ENCODE measurements at places on chromosomes 3 and 15.
A peak's percentile ranks its signal among the peaks of the same experiment; 100 is the strongest.

GRCh38 chr15:55279746-55280351, 9.8 kb downstream of the RAB27A start:
- H3K4me3 ChIP-seq, result peak overlapping the region; percentile 64
- H3K27me3 ChIP-seq, result no peaks in the 10 kb centered on the region
- H3K27ac ChIP-seq, result peak overlapping the region; percentile 89
- H3K36me3 ChIP-seq, result peaks cover 37% of the 10 kb centered on the region
- peaks cover 82% of the 10 kb centered on the region for H3K4me1 ChIP-seq
- DNase-seq, result peak; percentile 78

GRCh38 chr3:9452417-9452816, 55.0 kb downstream of the SETD5 start:
- peak overlapping the region; percentile 94 for H3K27ac ChIP-seq
- DNase-seq, result no peak
- H3K4me1 ChIP-seq, result peaks cover 40% of the 10 kb centered on the region
- H3K36me3 ChIP-seq, result peaks cover 51% of the 10 kb centered on the region

- H3K27me3 ChIP-seq, result no peaks in the 10 kb centered on the region
- no peaks in the 10 kb centered on the region for H3K36me3 ChIP-seq
- no peak overlapping the region for H3K27ac ChIP-seq
- no peak for DNase-seq
- no peaks in the 10 kb centered on the region for H3K4me1 ChIP-seq
Measured at GRCh38 chr15:46460431-46461094, 825.7 kb downstream of the SQOR start.

- H3K4me3 ChIP-seq, result no peak overlapping the region
- no peak overlapping the region for H3K27ac ChIP-seq
Measured at GRCh38 chr3:187336322-187336721, 31.9 kb upstream of the RTP4 start.

DNA sequence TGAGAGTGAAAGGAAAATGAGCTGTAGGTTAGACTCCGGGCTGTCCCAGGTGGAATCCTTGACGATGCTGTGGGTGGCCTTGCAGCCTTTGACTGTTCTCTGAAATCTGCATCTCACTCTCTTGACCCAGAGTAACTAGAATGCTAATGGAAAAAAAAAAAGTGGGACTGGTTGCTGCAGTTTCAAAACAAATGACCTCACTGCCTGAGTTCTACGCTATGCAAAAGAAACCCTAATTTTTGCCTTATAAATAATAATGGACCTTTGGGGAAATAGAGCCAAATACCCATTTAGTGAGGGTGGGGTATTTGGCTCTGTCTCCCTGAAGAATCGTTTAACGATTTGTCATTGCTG, 309.7 kb upstream of the C2CD4B start:
- H3K4me3 ChIP-seq, result no peak overlapping the region
- H3K27ac ChIP-seq, result no peak overlapping the region
- no peak for DNase-seq
- no peaks in the 10 kb centered on the region for H3K27me3 ChIP-seq

DNA sequence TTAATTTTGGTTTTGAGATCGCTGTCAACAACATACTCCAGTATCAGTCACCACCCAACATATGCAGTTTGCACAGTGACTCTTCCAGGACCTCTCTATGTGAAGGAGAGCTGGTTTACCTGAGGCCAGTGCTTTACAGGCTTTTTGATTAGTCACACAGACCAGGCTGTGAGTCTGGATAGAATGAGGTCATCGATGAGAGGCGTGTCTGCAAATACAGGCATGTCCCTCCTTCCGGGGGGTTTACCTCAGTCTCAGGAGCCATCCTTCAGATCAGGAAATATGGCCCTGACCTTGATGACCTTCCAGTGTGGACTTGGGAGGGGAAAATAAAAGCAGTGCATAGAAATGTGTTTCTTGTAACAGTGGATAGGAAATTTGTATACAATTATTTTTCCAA, 46.9 kb downstream of the KBTBD12 start:
- no peak overlapping the region for H3K27ac ChIP-seq
- H3K27me3 ChIP-seq, result peaks cover 36% of the 10 kb centered on the region
- H3K4me3 ChIP-seq, result no peak overlapping the region
- H3K4me1 ChIP-seq, result no peaks in the 10 kb centered on the region
- DNase-seq, result no peak
- no peaks in the 10 kb centered on the region for H3K36me3 ChIP-seq

DNA sequence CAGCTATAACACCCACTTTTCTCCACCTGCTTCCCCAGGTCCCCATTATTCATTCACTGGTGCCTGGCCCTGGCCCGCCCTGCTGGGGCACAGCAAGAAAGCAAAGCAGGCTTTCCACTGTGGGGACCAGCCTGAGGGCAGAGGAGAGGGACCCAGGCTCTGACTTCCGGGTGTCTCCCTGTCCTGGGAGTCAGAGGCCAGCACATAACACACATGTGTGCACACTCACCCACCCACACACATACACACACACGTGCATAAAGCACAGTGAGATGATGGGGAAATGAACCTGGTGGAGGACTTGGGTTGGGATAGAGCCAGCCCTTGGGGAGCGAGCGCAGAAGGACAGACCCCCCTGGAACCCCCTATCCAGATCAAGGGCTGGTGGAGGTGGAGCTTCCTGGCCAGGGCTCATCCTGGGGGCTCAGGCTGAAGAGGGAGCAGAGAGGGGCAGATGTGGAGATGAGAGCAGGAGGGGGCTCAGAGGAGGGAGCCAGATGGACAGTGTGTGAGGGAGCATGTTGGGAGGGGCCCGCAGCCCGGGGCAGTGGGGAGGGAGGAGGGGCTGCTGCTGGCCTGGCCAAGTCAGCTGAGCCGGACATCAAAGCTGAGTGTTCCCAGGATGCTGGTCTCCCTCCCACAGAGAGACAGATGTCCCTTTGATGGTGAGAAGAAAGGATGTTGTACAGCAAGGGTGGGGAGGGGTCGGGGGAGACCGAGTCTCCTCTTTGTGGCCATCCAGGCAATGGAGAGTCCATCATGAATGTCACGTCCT, 78.2 kb downstream of the LINGO1 start:
- no peaks in the 10 kb centered on the region for H3K27me3 ChIP-seq
- no peak overlapping the region for H3K4me3 ChIP-seq
- H3K27ac ChIP-seq, result no peak overlapping the region
- no peaks in the 10 kb centered on the region for H3K4me1 ChIP-seq
- no peaks in the 10 kb centered on the region for H3K36me3 ChIP-seq
- DNase-seq, result no peak

GRCh38 chr3:57158813-57159738, 6.1 kb downstream of the IL17RD start:
- H3K27ac ChIP-seq, result no peak overlapping the region
- H3K4me1 ChIP-seq, result peaks cover 9% of the 10 kb centered on the region
- H3K4me3 ChIP-seq, result no peak overlapping the region
- DNase-seq, result no peak
- H3K36me3 ChIP-seq, result peaks cover 2% of the 10 kb centered on the region

DNA sequence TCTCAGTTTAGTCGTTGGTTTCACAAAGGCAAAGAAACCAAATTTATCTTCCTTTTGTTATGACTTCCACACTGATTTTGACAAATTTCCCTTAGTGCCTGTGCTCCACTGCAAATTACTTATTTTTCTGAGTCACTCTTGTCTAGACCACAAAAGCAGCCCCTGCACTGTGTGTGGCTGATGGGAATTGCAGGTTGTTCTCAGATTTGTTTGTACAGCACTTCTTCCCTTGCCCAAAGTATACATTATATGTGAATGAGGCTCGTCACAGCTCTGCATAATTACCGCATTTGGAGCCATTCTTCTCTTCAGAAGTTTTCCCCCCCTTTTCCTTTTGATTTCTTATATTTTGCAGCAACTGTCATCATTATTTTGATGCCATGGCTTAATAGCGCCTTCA, 354.2 kb upstream of the IL12A start:
- H3K36me3 ChIP-seq, result no peaks in the 10 kb centered on the region
- H3K27ac ChIP-seq, result no peak overlapping the region
- H3K4me3 ChIP-seq, result no peak overlapping the region
- H3K27me3 ChIP-seq, result no peaks in the 10 kb centered on the region
- DNase-seq, result no peak

DNA sequence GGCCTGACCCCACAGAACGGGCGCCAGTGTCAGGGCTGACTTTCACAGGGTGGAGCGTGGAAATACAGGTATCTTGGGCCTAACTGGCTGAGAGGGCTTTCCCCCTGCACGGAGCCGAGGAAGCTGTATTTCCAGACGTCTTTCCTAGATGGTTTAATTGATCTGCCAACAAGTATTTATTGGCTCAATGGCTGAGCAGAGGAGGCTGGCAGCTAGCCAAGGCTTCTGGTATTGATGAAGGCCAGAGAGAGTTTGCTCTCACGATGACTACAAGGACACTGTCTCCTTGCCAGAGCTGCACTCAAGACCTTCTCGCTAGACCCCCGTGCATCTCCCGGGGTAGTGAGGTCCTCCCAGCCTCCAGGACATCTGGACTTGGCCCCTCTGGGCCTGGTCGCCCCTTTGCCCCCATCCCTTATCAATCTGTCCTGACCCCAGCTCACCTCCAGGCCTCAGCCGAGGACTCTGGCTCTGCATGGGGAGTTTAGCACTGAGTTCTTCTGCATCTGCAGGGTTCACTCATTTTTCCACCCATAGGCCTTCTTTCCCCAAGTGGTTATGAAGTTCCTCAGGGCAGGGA, 20.6 kb downstream of the SPSB4 start:
- H3K4me1 ChIP-seq, result no peaks in the 10 kb centered on the region
- no peaks in the 10 kb centered on the region for H3K27me3 ChIP-seq

DNA sequence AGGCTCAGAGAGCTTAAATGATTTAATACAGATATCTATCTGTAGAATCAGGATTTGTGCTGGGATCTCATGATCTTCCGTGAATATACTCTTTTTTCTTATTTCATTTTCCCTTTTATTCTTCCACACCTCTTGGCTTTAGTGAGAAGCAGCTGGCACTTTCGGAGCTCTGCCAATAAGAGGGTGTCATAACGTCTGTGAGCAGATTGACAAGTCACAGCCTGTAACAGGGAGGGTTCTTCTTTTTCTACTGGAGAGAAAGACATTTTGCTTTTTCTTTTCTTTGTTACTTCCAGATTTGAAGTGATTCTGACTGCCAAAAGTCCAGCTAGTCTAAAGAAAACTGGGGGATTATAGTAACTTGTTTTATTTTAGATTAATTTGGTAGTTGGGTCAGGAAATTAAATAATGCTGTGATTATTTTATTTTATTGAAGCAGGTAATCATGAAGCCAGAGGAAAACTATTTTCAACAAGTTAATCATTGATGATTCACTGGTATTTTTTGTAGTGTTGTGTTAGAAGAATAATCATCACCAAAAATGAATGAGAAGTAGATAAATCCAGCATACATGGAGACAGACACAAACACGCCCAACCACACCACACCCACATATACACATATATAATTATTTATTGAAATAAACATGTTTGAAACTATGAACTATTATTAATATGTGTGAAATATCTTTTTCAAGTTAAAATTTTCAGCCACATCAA, 69.8 kb downstream of the TNFAIP8L3 start:
- no peak for DNase-seq
- H3K27ac ChIP-seq, result no peak overlapping the region
- H3K36me3 ChIP-seq, result no peaks in the 10 kb centered on the region
- H3K27me3 ChIP-seq, result no peaks in the 10 kb centered on the region
- no peaks in the 10 kb centered on the region for H3K4me1 ChIP-seq
- no peak overlapping the region for H3K4me3 ChIP-seq

GRCh38 chr15:45714590-45715488, 80.0 kb downstream of the SQOR start:
- H3K27me3 ChIP-seq, result peaks cover 13% of the 10 kb centered on the region
- no peak for DNase-seq
- peaks cover 3% of the 10 kb centered on the region for H3K4me1 ChIP-seq
- H3K4me3 ChIP-seq, result no peak overlapping the region
- no peaks in the 10 kb centered on the region for H3K36me3 ChIP-seq

DNA sequence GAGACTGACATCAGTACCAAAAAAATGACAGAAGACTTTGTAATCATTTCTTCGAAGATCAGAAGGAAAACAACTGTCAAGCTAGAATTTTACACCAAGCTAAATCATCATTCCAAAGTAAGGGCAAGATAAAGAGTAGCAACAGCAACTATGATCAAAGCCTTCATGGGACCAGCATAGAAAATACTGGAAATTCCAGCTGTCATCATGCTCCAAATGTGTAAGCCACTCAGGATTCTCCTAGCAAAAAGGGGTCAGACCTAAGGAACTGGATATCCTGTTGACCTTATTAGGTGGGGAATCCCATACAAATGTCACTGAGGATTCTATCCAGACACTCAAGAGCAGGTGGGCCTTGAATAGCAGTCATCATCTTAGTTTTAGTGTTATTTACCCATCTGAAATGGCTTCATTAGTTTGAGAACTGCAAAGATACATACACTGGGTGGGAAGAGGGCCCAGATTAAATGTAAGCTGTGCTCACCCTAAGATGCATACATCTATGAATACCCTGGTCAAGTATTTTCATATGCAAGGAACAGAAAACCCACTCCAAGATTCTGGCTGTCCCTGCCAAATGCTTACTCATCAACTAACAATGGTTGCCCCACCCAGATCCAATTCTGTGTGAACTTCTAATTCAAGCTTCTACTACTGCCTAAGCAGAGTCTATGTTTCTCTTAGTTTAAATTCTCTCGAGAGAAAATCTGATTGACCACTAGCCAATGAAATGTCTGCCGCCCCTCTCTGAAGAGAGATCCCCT, 33.5 kb downstream of the CLDN18 start:
- no peak overlapping the region for H3K4me3 ChIP-seq
- peaks cover 20% of the 10 kb centered on the region for H3K27me3 ChIP-seq
- no peaks in the 10 kb centered on the region for H3K36me3 ChIP-seq
- no peak overlapping the region for H3K27ac ChIP-seq
- no peak for DNase-seq
- no peaks in the 10 kb centered on the region for H3K4me1 ChIP-seq

GRCh38 chr3:46612324-46612723, at the start of gene FAM240A:
TSS of gene FAM240A (plus strand) at chr3:46612525. CDS start at chr3:46612684, 159 bp downstream.
- no peaks in the 10 kb centered on the region for H3K36me3 ChIP-seq
- H3K27ac ChIP-seq, result no peak within 1 kb of the TSS
- peaks cover 30% of the 10 kb centered on the region for H3K27me3 ChIP-seq
- DNase-seq, result no peak
- no peaks in the 10 kb centered on the region for H3K4me1 ChIP-seq

GRCh38 chr3:29275309-29275708, 5.6 kb upstream of the RBMS3 start:
- DNase-seq, result no peak
- no peak overlapping the region for H3K4me3 ChIP-seq
- H3K27ac ChIP-seq, result no peak overlapping the region
- peaks cover 6% of the 10 kb centered on the region for H3K4me1 ChIP-seq

DNA sequence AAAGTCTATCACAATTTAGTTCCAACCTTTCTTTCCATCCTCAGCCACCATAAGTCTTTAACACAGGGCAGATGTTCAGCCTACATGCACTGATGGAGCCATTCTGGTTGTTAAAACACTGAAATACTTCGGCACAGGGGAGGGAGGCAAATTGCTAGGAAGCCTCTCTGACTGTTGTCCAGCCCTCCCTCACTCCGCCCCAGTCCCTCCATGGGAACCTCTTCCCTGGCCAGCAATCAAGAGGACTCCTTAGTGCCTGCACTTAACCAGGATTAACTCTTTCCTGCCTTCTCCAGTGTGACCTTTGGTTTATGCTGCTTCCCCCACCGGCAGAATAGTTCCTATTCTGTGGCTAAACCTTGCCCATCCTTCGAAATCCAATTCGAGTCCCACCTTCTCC, 47.0 kb upstream of the USP3 start:
- no peaks in the 10 kb centered on the region for H3K36me3 ChIP-seq
- no peak overlapping the region for H3K4me3 ChIP-seq
- no peak for DNase-seq
- peaks cover 3% of the 10 kb centered on the region for H3K27me3 ChIP-seq
- H3K4me1 ChIP-seq, result peaks cover 12% of the 10 kb centered on the region

GRCh38 chr15:99718421-99718820, 14.8 kb downstream of the LYSMD4 start:
- peaks cover 5% of the 10 kb centered on the region for H3K36me3 ChIP-seq
- peaks cover 25% of the 10 kb centered on the region for H3K4me1 ChIP-seq
- DNase-seq, result no peak
- no peak overlapping the region for H3K4me3 ChIP-seq

Data from T-helper 2 cell treated with Interferon-gamma antibody and Interleukin-4, amounts not matched to agents 5 μg/mL and 100 μg/mL, for 36 hours (primary cell).